ENCODE measurements at places on chromosomes 7 and 10. TPM values are rescaled to one million over a fixed set of nuclear protein-coding genes. Genes with fewer than 3 reads are reported as not detected.

GRCh38 chr7:74164985-74165456 lies 9.1 kb upstream of the EIF4H start:
- no peak for DNase-seq

GRCh38 chr7:157676456-157677255 lies 339.9 kb downstream of the DNAJB6 start:
- DNase-seq, result no peak

DNA sequence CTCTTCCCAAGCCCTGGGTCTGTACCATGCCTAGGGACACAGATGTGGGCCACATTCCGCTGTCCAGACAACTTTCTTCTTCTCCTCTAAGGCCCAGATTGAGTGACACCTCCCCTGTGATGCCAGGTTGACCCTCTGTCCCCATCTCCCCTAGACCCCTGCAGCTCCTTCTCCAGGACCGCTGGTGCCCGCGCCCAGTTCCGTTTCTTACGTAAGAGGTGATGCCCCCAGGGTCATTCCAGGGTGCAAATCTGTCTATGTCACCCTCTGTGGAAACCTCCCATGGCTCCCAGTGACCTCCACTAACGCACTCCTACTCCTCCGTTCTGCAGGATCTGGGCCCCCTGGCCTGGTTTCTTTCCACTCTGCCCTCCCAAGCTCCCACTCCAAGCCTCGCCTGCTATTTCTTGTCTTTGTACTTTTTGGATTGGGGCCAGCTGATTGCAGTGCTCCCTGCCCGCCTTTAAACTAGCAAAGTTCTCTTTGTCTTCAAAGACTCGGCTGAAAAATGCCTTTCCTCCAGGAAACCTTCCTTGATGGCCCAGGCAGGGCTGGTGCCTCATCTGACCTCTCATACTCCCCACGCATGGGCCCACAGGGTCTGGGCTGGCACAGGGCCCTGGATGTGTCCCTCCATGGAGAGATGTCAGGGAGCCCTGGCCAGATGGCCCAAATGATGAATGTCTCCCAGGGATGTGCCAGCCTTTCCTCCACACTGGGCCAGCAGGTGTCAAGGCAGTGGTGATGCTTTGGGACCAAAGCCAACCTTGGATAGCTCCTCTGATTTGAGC lies 21.3 kb upstream of the ELN start:
- no peak for DNase-seq

DNA sequence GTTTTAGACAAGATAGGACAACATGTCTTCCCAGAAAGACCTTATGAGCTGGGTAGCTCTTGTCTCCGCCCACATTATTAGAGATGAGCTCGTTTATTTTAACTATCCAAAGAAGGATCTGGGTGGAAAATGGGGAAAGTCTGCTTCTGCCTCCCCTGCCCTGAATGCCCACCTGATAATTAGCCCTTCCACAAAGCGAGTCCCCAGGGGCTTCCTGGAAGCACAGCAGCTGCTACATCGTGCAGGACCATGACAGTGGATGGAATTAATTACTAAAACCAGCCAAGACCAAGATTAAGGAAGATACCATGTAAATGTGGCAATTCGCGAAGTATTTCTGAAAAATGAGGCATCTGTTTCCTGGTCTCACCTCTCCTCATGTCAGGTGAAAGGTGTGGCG lies 374.4 kb downstream of the PAXIP1 start:
- no peak for DNase-seq

GRCh38 chr7:135959646-135960363 lies 17.4 kb downstream of the MTPN start:
- no peak for DNase-seq

DNA sequence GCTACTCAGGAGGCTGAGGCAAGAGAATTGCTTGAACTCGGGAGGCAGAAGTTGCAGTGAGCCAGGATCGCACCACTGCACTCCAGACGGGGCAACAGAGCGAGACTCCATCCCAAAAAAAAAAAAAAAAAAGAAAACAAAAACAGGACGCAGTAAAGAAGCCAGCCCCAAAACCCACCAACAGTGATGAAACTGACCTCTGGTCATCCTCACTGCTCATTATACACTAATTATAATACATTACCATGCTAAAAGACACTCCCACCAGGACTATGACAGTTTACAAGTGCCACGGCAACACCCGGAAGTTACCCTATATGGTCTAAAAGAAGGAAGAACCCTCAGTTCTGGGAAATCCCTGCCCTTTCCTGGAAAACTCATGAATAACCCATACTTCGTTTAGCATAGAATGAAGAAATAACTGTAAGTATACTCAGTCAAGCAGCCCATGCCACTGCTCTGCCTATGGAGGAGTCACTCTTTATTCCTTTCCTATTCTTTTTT lies 40.0 kb upstream of the EIF4H start:
- DNase-seq, result no peak

The SPDYE18 gene
- 0.63 TPM for total RNA-seq

DNA sequence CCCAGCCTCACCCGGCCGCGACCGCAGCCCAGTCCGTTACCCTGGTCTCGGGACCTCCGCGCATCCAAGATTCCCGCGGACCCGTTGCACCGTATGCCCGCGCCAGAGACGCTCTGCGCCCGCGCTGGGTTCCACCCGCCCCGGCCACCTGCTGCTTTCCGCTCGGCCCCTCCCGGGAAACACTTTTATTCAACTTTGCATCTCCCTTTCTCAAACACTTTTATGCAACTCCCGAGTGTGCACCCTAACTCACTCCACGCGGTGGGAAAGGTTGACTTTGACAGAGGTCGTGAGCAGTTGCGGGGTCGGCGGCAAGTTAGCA lies at the start of gene ODAD2:
Gene ODAD2, minus strand, starts transcription at position 126 of the 322 bp plus-strand sequence. CDS start 3,937 bp downstream, outside the sequence.
- DNase-seq, result no peak

The PRRT4 gene
- total RNA-seq, result 1.4 TPM

GRCh38 chr10:4812046-4812445 lies 14.0 kb upstream of the AKR1E2 start:
- DNase-seq, result no peak

- DNase-seq, result no peak
Observed at GRCh38 chr10:44370731-44371248, 14.1 kb downstream of the CXCL12 start.

The OR2A1 gene
- 0.05 TPM for total RNA-seq

The LRRN3 gene
- 39.1 TPM for total RNA-seq

DNA sequence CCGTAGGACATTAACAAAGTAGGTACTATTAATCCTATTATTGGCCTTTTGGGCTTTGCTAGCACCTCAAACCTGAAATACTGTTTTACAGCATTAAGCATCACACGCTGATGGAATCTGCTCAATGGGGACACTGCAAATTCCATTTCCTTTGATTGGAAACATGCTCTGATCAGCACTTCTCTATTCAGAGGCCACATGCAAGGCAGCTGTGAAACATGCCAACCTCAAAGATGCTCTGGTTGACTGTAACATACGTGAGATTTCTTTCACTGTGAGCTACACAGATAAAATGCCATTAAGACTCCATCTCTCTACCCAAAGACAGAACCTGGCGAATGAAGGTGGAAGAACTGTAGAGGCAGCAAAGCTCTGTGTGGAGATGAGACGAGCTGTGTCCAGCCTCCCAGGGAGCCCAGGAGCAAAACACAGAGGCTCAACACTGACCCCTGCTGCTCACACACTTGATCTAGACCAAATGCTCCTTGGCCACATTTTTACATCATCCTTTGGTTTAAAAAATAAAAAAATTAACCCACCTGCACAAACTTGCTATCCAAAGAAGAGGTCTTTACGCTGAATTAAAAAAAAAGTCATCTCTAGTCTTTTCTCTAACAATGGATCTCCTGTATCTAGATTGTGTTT lies 8.0 kb downstream of the RSU1 start:
- no peak for DNase-seq

The MMRN2 gene
- total RNA-seq, result 49.0 TPM

DNA sequence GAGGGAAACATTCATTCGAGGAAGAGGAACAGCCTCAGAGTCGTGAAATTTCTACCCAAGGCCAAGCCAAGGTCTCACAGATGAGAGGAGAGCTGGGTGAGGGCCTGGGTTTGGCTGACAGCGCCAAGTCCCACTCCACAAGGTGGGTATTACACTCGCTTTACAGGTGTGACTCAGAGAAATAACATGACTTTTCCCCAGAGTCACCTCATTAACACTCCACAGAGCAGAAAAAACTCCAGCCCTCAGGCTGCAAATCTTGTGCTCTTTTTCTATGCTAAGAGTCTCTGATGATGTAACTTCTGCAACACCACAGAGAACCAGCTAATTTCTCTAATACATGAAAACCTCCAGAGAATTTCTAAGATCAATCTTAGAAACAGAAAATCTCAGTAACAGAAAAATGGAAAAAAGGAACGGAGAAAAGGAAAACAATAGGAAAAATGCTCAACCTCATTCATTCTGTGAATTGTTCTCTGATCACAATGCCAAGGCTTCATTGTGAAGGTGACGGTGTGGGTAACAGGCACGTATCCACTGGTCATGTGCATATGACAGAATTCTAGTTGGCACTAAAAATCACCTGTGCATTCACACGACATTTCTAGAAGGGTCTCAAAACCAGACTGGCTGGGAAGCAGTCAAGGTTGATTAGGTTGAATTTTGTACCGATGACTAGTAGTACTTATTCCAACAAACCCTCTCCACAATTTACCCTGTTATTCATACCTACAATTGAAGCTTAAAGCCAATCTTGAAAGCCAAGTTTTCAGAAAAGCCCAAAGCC lies 20.3 kb downstream of the YWHAG start:
- DNase-seq, result no peak

The ZNF804B gene
- 1.2 TPM for total RNA-seq

The FAM24B gene
- 2.4 TPM for total RNA-seq

The CALML5 gene
- total RNA-seq, result not detected

The PRKG1 gene
- total RNA-seq, result 126 TPM

GRCh38 chr10:114779803-114780576 lies 41.6 kb upstream of the FHIP2A start:
- peak; percentile 62 for DNase-seq

DNA sequence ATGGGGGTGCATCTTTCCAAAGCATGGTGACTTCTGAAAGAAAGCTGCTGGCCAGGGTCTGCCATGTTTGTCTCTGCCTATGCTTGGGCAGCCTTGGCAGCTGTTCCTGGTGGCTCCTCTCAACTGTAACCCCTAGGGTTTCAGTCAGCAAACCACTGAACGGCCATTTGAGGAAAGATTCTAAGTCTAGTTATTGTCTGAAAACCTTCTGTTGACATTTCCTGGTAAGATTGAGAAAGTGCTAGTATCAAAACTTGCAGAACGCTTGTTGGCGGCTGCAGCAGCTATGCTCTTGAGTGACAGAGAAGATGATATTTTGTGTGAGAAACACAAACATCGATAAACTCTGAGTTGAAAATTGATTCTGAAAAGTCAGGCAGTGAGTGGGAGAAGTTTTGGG lies 523.1 kb downstream of the LRMDA start:
- DNase-seq, result no peak

DNA sequence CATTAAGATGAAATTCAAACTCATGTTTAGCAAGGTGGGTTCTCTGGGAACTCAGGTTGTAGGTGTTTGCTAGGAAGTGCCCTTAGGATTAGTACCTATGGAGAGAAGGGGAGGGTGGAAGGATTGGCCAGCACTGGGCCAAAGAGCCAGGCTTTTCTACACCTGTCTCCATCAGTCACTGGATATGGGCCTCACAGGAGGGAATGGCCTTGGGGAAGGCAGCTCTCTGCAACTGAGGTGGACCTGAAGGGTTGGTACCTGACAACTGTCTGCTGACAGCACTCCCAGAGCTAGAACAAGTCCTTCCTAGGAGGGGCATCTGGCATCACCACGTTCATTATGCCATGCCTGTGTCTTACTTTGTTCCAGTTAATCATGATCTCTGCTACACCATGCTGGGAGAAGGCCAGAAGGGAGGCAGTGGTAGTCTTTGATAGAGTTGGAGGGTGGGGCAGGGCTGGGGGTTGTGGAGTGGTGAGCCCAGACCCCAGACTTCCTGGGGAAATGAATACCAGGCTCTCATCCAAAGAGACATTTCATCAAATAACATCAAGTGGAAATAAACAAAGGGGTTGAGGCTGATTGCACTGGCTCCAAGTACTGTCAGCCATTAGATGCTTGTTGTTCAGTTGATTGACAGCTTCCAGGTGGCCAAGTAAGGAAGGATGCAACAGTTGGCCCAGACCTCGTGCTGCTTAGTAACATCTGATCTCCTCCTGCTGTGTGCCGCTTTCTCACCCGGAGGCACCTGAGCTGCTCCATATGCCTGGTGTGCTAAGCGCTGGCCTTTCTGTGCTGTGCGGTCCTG lies 70.6 kb upstream of the PIK3CG start:
- DNase-seq, result no peak

DNA sequence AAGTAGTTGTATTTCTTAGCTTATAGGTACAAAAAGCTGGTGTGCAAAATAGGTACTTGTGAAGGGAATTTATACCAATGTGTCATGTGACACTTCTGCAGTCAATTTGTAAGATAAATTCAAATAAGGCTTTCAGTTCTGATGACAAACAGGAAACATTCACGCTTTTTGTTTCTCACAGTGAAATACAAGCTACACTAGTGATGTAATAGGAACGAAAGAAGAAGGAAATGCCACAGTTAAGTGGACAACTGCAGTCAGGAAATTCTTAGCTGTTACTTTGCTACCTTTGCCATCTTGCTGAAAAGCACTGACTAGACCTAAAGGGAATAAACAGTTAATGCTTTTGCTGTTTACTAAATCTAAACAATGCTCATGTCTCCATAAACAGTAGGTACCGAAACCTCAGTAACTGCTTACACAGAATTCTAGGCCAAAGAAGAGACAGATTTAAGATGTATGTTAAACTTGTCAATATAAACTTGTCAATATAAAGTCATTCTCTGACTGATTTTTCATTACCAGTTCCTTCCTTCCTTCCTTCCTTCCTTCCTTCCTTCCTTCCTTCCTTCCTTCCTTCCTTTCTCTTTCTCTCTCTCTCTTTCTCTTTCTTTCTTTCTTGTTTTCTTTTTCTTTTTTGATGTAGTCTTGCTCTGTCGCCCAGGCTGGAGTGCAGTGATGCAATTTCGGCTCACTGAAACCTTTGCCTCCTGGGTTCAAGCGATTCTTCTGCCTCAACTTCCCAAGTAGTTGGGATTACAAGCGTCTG lies 10.1 kb downstream of the OTUD1 start:
- DNase-seq, result no peak

DNA sequence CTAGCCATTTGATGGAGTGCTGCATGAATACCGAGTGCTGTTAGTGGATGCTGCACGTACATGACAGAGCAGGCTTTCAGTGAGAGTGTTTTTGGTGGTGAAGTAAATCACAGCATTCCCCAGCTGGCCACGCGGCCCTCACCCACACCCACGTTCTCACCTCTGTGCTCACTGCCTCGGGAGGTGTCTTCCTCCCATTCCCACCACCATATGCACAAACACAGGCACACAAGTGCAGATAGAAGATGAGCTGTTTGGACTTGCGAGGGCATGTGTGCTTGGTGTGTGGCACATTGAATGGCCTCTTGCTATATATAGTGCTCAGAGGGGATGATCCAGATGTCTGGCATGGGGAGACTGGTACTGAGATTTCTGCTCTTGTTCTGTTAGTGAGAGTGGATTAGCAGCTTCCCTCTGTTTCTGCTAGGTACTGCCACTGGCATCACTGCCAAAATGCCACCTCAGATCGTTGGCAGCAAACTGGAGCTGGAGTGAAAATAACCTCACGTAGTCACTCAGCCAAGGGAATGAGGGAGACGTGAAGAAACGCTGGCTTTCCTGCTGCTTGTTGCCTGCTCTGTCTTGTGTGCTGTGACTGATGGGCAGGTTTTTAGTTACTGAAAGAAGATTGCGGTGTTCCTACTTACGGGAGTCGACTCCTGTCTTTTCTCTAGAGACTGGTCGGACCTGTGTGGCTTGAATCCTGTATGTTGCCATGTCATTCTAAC lies 19.1 kb downstream of the DNAJB6 start:
- peak; percentile 26 for DNase-seq

Measured in urinary bladder (tissue), 4 donors.